ENCODE measurements at places on chromosomes 2 and 18. TPM values are rescaled to one million over a fixed set of nuclear protein-coding genes. Genes with fewer than 3 reads are reported as not detected.

Gene SCG2
- 4.8 TPM for total RNA-seq

Gene DNAJC27
- total RNA-seq = 7.6 TPM

DNA sequence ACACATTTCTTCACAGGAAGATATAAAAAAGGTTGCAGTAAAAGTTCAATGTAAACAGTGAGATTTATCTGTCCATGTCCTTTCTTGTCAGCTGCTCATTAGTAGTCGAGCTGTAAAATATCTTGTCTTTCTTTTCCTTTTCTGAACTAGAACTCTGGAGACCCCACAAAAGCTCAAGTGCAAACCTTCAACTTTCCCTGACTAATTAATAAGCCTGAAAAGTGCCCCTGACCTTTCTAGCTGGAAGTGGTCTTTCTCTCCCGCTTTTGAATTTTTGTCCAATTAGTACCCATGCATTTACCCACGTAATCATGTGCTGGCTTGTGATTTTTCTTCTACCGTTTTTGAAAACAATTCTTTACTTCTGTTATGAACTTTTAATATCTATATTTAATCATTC, 63.6 kb upstream of the EHBP1 start:
- H3K27me3 ChIP-seq = no peaks in the 10 kb centered on the region
- peaks cover 11% of the 10 kb centered on the region for H3K4me1 ChIP-seq
- no peak overlapping the region for H3K4me3 ChIP-seq
- no peak for DNase-seq

DNA sequence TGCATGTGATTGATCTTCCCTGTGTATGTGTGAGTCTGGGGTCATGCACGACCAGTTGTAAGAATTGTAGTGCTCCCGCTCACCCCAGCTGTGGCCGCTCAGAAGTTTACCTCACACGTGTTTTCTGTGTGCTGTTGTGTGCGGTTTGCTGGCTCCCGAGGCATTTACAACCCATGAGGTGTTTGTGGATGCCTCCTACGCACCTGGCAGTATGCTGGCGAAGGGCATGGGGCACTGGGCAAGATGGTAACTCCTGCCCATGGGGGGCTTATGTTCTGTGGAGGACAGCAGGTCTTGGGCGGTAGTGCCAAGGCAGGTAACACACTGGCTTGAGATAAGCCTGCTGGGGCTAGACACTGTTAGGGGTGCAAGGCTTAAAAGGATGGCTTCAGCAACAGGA, 102.6 kb upstream of the HS6ST1 start:
- no peaks in the 10 kb centered on the region for H3K36me3 ChIP-seq
- H3K4me1 ChIP-seq = no peaks in the 10 kb centered on the region
- H3K27ac ChIP-seq = no peak overlapping the region
- no peak for DNase-seq
- H3K4me3 ChIP-seq = no peak overlapping the region

DNA sequence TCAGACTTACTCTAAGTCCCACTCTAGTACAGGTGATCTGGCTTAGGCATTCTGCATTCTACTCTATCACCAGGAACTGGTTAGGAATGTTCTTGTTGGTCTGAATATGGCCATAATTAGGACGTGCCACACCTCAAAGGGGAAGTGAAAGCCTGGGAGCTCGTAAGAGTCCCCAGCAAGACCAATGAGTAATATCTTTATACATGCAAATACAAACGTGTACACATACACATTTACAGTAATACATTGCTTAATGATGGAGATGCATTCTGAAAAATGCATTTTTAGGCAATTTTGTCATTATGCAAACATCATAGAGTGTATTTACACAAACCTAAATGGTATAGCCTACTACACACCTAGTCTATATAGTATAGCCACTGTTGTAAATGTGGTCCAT, 19.5 kb upstream of the ERCC3 start:
- no peaks in the 10 kb centered on the region for H3K4me1 ChIP-seq
- no peaks in the 10 kb centered on the region for H3K27me3 ChIP-seq
- no peaks in the 10 kb centered on the region for H3K36me3 ChIP-seq

- H3K4me3 ChIP-seq = peak overlapping the region; percentile 84
- H3K36me3 ChIP-seq = no peaks in the 10 kb centered on the region
- DNase-seq = peak; percentile 71
- H3K27ac ChIP-seq = peak overlapping the region; percentile 87
- peaks cover 20% of the 10 kb centered on the region for H3K4me1 ChIP-seq
Measured at GRCh38 chr2:29115797-29116781, 874 bp downstream of the CLIP4 start.

DNA sequence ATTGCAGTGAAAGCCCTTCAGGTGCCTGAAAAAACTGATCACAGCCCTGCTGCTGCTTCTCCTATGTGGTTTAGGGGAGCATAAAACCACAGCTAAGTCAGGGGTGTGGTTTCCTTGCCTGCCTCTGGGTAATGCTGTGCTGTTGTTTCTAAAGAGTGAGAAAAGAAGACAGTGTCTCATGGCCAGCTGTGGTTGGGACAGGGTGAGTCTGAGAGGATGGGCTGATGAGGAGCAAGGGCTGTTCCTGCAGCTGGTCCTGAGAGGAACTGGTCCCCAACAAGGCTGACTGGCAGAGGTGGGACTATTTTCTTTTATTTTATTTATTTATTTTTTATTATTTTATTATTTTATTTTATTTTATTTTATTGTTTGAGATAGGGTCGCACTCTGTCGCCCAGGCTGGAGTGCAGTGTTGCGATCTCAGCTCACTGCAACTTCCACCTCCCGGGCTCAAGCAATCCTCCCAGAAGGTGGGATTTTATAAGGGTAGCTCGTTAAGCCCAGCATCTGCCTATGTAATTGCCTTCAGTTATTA, 236.7 kb downstream of the FHOD3 start:
- no peak overlapping the region for H3K27ac ChIP-seq
- H3K4me3 ChIP-seq = no peak overlapping the region
- H3K27me3 ChIP-seq = no peaks in the 10 kb centered on the region
- no peaks in the 10 kb centered on the region for H3K36me3 ChIP-seq
- DNase-seq = no peak
- no peaks in the 10 kb centered on the region for H3K4me1 ChIP-seq

All from transverse colon (tissue), 4 donors.